ENCODE measurements at places on chromosomes 3 and 15.

- no peak for DNase-seq
Measured at GRCh38 chr3:179865861-179866505, 170.8 kb downstream of the PEX5L start.

DNA sequence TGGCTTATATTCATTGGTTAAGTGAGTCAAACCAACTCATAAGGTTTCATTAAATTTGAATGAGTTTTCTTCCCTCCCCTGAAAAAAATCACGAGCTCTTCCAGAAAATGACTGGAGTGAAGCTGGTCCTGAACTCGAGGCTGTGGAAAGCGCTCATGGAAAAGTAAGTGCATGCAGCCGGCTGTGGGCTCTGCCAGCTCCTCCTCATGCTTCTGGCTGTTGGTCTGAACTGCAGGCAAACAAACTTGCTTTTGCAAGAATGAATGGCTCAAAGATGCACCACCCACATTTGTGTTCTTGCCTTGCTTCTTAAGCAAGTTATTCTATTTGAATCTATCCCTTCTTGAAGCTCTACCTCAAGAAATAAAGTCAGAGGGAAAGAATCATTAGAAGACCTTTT, 6.2 kb downstream of the ETV5 start:
- DNase-seq: no peak

DNA sequence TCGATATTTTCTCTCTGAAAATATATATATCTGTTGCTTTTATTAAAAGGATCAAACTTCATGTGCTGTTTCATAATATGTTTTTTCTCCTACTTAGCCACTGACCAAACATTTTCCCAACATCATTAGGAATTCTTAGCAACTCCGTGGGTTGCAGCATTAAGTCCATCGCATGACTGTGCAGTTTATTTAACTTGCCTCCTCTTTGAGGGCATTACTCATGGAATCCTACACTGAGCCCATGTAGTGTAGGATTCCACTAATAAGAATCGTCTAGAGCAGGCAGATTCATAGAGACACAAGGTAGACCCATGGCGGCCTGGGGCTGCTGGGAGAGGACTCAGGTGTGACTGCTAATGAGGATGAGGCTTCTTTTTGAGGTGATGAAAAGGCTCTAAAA, 49.3 kb downstream of the CMTM6 start:
- DNase-seq: no peak

GRCh38 chr15:77807115-77807514, 174.4 kb upstream of the LINGO1 start:
- no peak for DNase-seq

DNA sequence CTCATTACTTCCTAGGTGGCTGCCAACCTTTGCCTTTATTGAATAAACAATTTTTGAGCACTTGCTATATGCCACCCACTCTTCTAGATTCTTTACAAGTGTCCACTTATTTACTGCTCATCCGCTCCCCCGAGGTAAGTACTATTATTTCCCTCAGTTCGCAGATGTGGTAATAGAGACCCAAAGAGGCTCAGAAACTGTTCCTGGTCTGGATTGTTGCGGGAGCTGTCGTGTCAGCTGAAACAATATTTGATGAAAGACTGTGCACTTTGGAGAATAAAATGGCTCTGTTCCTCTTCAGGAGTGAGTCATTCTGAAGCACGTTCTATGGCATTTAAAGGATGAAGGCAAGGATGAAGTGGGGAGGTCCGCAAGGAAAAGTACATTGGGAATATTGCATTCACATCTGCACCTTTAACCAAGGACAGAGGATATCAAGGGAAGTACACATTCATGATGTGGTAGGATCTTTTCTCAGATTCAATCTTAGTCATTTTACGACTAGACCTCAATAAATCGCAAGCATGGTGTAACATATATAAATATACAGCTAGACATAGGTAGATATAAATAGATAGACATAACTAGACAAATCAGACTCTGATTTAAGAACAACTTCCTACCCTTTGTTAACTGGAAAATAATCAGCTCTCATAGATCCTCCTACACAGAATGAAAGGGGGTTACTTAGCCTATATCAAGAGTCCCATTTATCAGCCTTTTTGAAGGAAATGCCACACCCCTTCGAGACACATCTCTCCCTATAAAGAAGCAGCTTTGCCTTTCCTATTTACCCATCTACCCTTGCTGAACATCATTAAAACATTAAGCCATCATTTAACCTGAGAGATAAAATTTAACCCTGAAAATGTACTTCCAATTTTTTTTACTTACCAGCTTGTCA, 70.3 kb downstream of the RORA start:
- no peak for DNase-seq

DNA sequence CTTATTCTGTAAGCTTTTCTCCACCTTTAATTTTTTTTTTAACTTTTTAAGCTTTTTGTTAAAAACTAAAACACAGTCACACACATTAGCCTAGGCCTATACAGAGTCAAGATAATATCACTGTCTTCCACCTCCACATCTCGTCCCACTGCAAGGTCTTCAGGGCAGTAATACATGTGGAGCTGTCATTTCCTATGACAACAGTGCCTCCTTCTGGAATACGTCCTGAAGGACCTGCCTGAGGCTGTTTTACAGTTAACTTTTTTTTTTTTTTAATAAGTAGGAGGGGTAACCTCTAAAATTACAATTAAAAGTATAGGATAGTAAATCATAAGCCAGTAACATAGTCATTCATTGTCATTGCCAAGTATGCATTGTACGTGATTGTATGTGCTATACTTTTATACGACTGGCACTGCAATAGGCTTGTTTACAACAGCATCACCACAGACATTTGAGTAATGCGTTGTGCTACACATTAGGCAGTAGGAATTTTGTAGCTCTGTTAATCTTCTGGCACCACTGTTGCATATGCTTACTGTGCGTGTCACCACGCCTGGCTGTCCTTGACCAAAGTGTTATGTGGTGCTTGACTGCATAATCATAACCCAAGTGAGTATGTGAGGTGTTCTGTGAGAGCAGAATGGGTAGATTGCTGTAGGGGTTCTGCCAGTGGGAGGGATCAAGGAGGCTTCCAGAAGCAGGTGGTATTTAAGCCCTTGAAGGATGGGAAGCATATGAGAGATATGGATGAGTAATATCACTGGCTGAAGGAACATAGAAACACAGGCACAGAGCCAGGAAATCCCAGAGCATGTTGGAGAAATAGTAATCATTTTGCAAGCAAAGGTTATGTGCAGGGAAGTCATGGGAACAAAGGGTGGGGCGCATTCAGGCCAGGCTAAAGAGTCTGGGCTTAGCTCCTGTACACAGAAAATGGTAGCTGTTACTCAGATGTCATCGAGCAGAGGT, 18.3 kb downstream of the FBXO22 start:
- DNase-seq: no peak

GRCh38 chr3:172616031-172616461, 92.8 kb upstream of the TNFSF10 start:
- no peak for DNase-seq

GRCh38 chr3:128863560-128863959, 15.9 kb upstream of the ACAD9 start:
- DNase-seq: no peak

- DNase-seq: no peak
Measured at GRCh38 chr3:150220799-150221198, 187.3 kb upstream of the TSC22D2 start.

DNA sequence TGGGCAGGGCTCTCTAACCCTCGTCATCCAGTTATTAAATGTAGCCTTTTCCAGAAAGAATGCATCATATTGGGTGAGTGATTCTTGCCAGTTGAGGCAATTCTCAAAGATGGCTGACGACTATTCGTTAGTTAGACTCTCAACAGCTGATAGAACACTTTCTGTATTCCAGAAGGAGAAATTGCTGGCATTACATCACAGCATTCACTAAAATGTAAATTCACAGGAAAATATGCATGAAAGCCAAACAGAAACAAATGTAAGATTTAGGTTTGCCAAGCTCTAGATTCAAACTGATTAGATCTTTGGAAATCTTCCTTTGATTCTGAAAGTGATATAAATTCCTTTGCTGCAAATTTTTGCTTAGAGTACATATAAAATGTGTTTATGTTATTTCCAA, 1501.0 kb downstream of the SI start:
- DNase-seq: no peak

GRCh38 chr3:24428481-24428880, 66.2 kb downstream of the THRB start:
- no peak for DNase-seq

DNA sequence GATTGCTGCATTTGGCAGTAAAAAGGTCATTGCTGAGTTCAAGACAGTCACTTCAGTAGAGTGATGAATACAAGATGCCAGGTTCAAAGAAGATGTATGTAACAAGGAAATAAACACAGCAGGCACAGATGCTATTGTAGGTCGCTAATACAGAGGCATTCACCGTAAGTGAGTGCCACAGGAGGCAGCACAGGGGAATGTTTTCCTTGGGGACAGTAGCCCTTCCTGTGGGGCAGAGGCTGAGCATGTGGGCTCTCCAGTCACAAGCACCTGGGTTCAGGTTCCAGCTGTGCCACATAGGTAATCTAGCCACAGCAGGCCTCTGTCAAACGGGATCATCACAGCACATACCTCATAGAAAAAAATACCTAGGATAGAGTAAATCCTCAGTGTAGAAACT, 86.3 kb downstream of the RSL24D1 start:
- no peak for DNase-seq

GRCh38 chr3:139198929-139199328, 144.9 kb upstream of the MRPS22 start:
- no peak for DNase-seq

DNA sequence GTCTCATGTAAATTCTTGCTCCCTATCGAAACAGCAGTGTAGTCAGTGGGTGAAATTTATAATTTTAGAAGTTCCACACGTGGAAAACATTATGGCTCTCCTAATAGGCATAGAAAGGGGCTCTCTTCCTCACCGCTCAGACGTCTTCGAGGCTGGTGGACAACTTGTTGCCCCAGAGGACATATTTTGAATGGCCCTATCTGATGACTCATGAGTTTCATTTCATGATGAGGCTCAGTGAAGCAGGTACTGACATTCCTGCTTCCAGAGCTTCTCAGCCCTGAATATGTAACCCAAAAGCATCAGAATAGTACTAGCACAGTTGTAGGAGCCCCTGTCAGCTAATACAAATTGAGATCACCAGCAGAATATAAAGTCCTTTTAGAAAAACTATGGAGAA, 117.9 kb downstream of the HERC1 start:
- no peak for DNase-seq

- no peak for DNase-seq
Measured at GRCh38 chr15:69325456-69325971, 26.8 kb downstream of the PAQR5 start.

DNA sequence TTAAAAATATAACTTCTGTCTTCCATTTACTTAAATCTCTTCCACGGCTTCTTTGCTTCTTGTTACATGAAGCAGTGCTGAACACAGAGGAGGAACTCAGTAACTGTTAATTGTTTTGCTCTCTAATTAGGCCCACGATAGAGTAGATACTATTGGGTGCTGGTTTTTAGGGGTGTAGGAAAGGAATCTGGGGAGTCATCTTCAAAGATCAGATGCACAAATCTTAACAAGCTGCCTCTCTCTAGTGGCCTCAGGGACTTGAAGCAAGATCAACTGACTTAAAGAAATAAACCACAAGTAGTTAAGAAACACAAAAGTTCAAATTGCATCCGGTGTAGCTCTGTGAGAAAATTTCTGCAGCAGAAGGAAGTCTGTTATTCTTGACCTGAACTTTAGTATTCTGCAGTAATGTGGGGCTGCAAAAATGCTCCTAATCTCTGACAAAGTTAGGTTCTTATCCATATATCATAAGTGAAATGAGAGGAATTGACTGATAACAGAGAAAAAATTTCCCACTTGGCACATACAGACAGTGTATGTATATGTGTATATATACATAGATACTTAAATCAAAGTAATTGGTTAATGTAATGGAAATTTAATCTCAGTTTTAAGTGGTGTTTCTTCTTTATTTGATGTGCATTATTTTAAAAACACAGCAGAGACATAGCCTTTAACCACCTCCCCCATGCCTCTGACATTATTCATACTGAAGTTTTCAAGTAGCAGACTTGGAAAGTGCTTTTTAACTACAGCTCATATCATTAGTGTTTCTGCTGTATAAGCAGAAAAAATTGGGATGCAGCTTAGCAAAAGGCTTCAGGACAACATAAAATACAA, 51.8 kb downstream of the CHST2 start:
- no peak for DNase-seq

GRCh38 chr3:72288955-72289691, 504.2 kb upstream of the PROK2 start:
- DNase-seq: no peak

DNA sequence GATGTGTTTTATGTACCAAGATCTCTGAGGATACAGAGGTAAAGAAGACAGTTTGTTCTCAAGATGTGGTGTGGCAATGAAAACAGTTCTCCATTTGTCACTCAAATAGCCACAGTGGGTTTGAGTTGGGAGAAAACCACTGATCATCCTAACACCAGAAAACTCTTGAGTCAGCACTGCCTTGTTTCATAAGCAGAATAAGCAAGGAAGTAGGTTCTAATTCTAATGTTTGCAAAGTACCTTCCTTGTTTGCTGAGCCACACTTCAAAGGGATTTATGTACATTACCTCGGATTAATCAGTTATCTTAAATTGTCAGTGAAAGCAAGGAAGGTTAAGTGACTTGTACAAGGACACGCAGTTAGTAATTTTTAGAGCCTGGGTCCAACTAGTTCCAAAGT, 107.8 kb upstream of the BOC start:
- no peak for DNase-seq

DNA sequence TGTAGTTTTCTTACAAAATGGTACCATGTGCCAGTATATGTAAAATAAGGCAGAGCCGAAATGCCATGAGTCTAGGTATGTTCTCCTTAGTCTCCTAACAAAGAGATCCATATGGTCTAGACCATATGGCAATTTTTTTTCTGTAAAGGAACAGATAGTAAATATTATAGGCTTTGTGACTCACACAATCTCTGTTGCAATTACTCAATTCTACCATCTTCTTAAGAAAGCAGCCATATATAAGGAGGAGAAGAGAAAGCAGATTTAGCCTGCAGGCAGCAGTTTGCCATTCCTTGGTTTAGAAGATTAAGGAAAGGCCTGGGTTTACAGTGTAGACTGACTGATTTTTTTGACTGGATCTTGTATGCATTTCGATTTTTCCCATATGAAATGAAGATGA, 16.3 kb upstream of the BBX start:
- no peak for DNase-seq

DNA sequence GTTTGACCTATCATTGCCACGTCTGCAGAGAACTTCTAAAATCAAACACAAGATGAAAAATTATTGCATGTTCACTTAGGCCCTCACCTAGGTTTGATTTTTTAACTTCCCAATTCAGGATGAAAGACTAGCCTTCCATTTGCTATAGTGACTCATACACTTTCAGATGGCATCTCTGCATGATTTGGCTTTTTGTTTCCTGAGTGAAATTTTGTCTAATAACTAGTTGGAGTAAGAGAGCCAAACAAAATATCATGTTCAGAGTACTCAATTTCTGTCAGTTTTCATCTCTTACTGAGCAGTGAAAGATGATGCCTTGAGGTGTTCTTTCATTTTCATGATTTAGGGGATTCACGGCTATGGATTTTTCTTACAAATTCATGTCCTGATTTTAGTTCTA, 122.9 kb downstream of the NSUN3 start:
- no peak for DNase-seq

GRCh38 chr3:113247675-113248458, 36.5 kb downstream of the BOC start:
- DNase-seq: no peak

Data from stimulated activated CD8-positive, alpha-beta memory T cell treated with anti-CD3 and anti-CD28 coated beads, Interleukin-4, amount 100 ng/mL, for 4 hours (primary cell).